NCI-H446 (cell line): ENCODE measurements at places on chromosomes 2 and 18.

DNA sequence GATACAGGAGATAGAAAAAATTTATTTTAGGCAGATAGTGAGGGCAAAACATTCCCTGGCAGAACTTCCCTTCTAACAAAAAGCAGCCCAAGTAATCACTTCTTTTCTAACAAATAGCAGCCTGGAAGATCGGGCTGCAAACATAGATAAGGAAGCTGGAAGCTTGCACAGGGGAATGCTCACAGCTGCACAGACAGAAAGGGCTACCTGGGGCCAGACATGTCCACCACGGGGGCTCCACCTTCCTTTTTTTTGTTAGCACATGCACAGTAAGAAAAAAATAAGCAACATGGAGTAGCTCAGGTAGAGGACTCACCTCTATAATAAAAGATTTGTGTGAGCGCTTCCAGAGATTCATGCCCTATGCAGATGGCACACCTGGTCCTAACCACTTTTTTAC, 420.5 kb downstream of the PTH2R start:
- no peak for DNase-seq

- no peak for DNase-seq
Observed at GRCh38 chr2:70431716-70432347, 121.8 kb downstream of the TGFA start.

DNA sequence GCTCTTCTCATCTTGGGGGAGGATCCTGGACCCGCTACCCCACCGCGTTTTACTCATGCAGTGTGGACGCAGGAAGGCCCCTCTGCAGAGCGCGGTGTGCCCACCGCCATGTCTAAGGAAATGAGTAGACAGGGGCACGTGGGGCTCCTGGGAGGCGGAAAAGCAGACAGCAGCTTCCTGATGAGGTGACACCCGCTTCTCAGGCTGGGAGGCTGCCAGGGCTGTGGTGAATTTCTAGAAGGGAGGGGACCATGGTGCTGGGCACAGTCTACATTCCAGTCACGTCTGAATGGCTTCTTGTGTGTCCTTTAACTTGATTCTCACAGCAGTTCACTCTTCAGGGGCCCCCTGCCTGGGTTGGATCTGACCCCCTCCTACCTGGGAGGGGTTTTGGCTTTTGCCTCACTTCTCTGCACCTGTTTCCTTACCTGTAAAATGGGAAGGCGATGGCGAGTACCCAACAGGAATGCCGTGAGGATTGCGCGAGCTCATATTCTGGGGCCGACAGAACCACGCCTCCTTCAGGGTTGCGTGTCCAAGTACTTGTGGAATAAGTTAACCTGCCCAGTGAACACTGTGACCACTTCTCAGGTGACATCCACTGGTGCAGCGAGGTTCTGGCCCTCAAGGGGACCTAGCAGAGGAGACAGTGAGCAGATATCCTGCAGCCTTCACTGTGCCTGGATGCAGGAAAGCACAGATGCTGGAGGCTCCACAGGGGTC, 32.3 kb upstream of the MBP start:
- DNase-seq = no peak

DNA sequence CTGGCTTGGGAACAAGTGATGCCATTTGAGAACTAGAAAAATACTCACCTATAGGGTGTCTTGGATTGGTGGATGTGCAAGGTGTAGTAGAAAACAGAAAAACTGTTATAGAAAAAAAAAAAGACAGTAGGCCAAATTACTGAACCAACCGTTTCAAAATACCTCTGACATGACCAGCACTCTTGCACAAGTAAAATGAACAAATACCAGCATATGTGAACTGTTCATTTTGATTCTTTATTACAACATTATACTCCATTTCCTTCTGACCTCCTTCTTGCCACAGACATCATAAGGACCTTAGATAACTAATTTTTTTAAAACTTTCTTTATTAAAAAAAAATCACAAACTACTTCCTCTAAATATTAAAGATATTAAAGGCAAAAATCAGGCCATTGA, 125.5 kb downstream of the ATAD2B start:
- DNase-seq = no peak

DNA sequence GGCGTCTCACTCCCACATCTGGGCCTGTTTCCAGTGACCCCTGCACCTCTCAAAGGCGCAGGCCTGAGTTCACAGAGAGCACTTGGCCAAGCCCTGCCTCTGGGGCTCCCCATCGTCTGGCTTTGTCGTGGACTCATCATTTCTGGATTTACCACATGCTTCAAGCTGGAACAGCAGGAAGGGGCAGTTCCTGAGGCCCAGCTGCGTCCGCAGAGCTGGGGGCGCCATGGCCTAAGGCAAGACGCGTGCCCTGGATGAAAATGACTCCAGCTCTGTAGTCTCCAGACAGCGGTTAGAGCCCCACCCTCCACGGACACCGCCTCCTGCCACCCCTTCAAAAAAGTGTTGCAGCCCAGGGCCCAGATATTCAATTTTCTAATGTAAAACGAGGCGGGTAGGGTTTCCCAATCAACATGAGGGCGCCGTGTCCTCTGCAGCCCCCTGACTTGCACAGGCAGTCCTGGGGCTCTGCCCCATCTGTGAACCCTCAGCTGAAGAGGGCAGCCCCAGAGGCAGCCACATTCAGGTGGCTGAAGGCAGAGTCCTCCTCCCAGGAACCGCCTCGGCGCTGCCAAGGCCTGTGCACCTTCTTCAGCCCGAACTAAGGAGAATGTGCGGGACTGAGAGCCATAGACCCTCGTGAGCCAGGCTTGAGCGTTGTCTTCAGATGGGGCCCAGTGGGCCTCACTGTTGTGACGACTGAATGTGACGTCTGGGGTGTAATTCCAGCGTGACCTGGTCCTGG, 85.5 kb downstream of the NFATC1 start:
- no peak for DNase-seq

DNA sequence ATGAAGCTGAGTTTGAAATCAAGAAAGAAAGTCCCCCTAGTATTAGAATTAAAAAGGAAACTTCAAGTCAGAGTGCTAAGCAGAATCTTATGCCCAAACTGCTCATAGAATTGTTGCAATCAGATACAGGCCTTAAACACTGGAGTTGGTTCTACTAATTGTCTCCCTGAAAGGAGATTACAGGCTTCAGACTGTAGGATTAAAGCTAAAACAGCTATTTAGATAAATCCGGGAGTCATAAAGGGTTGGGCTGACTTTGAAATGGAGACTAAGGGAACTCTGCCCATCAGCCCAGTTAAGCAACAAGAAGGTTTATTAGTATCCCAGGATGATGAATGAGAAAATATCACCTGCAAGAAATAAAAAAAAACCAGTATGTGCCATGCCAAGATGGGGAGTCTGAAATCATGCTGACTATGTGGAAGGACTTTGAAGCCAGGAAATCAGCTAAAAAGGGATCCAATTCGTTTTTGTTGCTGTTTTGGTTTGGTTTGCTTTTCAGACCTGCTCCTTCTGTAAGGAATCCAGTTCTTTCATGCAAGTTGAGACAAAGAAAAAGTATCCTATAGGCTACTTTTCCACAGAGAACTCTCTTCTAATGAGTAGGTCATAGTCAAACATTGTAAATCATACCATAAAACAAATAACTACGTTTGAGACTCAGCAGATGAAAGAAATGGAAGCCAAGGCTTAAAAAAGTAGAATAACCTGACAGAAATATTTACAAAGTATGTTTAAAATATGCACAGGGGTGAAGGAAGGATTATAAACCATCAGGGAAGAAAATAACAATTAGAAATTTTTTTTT, 37.6 kb upstream of the MSTN start:
- DNase-seq = no peak

DNA sequence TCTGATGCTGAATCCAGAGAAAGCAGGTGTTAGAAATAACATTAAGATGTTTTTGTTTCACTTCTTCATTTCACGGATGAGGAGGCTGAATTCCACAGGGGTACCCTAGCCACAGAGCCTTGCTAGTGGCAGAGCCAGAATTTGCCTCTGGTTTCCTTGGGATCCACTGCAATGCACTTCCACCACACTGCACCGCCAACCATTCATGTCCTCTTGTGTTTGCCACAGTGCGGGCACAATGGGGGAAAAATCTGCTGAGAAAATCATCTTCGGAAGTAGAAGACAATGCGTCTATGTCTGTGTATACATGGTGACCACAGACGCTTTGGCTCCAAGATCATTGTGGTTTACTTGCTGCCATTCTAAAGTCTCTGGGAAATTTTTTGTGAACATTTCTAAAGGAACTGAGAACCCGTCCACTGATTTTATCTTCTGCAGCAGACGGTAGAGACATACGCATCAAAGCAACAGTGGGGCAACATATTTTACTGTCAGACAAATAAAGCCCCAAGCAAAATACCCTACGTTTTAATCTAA, 14.9 kb downstream of the ICOS start:
- DNase-seq = no peak

- no peak for DNase-seq
Observed at GRCh38 chr2:223626716-223627115, 24.6 kb upstream of the SCG2 start.
